ENCODE measurements at places on chromosomes 12 and 14.

DNA sequence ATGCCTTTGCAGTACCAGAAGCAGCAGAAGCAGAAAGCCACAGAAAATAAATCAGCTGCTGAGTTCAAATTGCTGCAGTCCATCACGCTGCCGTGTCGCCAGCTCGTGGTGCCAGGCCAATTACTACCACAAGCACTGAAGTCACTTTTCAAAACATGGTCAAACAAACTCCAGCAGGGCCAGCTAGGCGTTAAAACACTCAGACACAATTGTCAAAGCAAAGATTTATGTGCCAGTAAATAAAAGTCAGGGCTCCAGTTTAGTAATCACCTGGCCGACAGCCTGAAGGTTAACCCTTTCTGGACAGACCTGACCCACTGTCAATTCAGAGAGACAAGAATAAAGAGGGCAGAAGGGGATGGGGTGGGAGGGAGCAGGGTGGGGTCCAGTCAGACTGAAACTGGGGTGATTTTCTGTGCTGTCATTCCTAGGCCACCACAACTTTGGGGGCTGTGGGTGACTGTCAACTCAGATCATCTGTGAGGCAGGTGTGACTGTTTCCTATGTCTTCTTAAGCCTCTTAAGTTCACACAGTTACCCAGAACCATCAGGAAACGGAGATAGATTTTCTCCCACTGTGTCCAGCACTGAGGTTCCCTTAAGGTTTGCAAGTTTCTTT lies 109.8 kb upstream of the FUT8 start:
- no peak for DNase-seq

DNA sequence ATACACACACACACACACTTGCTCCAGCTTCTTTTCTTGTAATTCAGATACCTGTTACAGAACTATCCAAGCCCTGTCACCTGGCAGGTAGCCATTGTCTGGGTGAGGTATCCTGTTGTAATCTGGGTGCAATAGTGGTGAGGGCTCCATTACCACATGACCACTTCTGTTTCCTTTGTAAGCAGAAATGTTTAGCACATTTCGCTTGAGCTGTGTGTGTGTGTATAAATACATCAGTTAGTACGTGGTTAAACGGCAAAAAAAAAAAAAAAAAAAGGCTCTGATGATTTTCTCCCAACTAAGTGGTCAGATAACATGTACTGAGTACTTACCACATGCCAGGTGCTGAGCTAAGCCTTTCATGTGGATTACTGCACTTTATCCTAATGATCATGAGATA lies 129.3 kb upstream of the SSTR1 start:
- peak; percentile 32 for DNase-seq

DNA sequence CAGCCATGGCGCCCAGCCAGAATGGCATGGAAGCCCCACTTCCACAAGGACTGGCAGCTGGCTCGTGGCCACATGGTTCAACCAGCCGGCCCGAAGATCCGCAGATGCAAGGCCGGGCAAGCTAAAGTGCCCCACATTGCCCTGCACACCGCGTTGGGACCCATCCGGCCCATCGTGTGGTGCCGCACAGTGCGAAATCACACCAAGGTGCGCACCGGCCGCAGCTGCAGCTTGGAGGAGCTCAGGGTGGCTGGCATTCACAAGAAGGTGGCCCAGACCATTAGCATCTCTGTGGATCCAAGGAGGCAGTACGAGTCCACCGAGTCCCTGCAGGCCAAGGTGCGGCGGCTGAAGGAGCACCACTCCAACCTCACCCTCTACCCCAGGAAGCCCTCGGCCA lies 15.9 kb downstream of the CDC42BPB start:
- DNase-seq, result no peak

- no peak for DNase-seq
Observed at GRCh38 chr12:22014783-22015144, 31.3 kb upstream of the CMAS start.

- DNase-seq, result no peak
Observed at GRCh38 chr12:126558219-126558618, 1493.0 kb downstream of the AACS start.

DNA sequence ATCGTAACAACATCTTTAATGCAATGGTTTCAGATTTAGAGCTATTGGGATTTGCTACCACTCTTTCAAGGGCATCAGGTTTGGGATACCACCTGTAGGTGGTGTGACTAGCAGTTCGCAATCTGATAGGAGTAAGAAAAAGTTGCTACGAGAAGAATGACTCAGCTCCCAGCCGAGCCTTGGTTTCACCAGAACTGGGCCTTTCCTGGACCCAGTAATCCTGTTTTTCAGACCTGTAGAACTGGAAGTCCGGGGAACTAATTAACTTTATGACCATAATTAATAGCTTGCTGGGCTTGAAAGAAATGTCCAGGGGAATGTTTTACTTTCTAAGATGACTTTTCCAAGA lies 770 bp downstream of the ABHD4 start:
- peak; percentile 47 for DNase-seq

GRCh38 chr12:14326699-14327098 lies 38.8 kb upstream of the ATF7IP start:
- DNase-seq, result no peak

DNA sequence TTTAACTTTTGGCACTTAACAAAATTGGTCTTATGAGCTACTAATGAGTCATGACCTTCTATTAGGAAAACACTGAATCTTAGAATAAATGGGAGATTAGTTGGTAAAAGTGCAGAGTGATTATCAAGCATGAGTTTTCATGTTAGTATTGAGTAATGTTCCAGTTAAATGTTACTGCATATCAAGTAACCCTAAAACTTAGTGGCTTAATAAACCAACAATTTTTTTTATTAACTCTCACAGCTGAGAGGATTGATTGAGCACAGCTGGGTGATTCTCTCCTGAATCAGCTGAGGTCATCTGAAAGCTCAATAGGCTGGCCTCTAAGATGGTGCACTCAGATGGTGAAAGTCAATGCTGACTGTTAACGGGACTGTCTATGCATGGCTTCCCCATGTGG lies 248.6 kb downstream of the BCL11B start:
- no peak for DNase-seq

- DNase-seq, result no peak
Observed at GRCh38 chr12:66742508-66743367, 63.9 kb upstream of the GRIP1 start.

GRCh38 chr14:92513204-92513965 lies at the start of gene RIN3:
Gene RIN3 (plus strand): TSS chr14:92513781. CDS start chr14:92513933, 152 bp downstream.
- peak; percentile 47 for DNase-seq

GRCh38 chr12:46379352-46379751 lies 6.8 kb upstream of the SLC38A2 start:
- DNase-seq, result no peak

- no peak for DNase-seq
Observed at GRCh38 chr14:32470161-32470715, 141.1 kb downstream of the AKAP6 start.

GRCh38 chr14:61565836-61566536 lies 129.3 kb upstream of the HIF1A start:
- no peak for DNase-seq

GRCh38 chr14:104554088-104554607 lies 25.4 kb upstream of the C14orf180 start:
- no peak for DNase-seq

- no peak for DNase-seq
Observed at GRCh38 chr14:47240748-47241437, 434.5 kb downstream of the MDGA2 start.

DNA sequence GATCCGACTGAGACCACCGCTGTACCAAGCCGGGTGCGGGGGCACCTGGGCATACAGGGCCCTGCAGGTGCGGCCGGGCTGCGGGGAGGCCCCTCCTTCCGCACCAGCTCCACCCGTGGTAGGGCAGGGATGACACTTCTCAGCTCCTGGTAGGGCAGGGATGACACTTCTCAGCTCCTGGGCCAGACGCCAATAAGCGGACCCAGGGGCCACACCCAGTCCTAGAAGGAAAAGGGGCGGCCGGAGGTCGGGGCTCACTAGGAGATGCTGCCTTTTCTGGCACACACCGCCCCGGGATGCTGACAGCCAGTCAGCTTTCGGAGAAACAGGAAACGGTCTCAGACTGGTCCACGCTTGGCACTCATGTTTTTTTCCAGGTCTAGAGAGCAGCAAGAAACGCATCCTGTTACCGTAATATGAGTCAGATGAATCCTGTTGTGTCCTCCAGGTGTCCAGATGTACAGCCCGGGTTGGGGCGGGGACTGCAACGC lies 34.8 kb downstream of the NFKBIA start:
- no peak for DNase-seq

- DNase-seq, result no peak
Observed at GRCh38 chr12:68370006-68370590, 37.9 kb upstream of the MDM1 start.

DNA sequence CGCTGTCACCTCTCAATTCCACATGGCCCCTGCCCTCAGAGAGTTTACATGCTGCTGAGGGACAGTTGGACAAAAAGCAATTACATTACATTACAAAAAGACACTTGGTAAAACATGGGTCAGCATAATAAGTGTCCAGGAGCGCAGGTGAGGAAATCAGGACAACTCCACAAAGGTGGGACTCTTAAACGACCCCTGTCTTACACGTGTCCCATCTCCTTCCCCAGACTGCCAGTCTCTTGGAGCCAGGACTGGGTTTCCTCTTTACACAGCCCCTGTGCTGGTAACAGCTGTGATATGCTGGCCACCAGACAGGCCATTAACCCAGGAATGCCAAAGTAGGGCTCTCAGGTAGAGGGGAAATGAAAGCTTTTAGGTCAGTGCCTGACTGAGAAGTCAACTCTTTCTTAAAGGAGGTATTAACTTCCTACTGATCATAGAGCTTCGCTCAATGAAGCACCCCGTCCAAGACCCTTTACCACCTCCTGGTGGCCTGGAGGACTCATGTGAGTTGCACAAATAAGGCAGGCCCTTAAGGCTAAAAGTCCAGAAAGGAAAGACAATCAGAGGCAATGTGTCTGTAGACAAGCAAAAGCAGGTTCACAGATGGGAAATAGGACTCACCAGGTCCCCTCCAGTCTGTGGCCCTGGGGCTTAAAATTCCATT lies 55.5 kb downstream of the ANO2 start:
- DNase-seq, result no peak

DNA sequence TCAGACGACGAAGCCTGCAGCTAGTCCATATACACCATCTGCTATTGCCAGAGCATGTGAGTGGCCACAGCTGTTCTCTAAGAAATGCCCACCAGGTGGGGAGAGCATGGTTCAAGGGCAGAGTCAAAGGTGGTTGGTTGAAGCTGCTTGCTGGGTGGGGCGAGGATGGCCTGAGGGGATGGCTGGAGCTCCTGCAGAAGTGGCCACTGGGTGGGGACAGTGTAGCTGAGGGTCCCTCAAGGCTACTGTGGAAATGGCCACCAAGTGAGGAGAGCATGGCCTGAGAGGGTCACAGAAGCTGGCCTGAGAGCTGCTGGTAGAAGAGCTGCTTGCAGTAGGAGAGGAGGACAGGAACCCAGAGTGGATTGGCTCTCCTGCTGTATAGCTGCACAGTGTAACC lies 102.4 kb downstream of the AACS start:
- DNase-seq, result no peak

GRCh38 chr12:92863251-92863650 lies 65.8 kb downstream of the EEA1 start:
- no peak for DNase-seq

DNA sequence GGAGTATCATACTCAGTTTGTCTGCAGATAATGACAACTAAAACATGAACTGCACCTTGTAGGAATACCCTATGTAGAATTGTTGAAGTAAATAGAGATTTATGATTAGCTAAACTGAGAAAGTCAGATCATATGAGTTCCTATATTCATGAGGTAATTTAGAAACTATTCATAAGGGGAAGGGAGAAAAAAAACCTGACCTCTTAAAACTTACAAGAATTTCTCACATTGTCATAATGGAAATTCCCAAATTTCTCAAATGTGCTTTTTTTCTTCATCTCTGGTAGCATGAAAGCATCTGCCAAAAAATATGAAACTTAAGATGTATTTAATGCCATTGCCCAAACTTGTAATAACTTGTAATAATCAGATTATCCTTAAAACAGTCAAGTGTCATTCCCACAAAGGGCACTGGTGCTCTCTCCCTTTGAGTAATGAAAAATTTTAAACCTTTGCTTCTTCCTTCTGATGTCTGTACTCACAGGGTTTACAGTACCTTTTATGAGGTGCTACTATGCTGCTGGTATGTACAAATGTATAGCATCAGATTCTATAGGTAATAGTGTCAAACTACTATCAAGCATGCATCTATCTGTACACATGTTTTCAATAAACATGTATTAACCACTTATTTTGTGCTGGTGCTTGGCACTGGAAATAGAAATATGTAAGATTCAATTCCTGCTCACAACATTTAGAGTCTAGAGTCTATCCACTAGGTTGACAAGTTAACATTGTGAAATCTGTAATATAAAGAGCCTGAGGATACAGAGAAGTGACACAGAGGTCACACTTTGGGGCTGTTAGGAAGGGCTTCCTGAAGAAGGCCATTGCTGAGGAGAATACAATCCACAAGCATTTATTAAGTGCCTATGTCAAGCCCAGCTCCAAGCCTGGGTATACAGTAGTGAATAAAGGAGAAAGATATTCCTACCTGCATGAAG lies 17.4 kb upstream of the DRAM1 start:
- no peak for DNase-seq

DNA sequence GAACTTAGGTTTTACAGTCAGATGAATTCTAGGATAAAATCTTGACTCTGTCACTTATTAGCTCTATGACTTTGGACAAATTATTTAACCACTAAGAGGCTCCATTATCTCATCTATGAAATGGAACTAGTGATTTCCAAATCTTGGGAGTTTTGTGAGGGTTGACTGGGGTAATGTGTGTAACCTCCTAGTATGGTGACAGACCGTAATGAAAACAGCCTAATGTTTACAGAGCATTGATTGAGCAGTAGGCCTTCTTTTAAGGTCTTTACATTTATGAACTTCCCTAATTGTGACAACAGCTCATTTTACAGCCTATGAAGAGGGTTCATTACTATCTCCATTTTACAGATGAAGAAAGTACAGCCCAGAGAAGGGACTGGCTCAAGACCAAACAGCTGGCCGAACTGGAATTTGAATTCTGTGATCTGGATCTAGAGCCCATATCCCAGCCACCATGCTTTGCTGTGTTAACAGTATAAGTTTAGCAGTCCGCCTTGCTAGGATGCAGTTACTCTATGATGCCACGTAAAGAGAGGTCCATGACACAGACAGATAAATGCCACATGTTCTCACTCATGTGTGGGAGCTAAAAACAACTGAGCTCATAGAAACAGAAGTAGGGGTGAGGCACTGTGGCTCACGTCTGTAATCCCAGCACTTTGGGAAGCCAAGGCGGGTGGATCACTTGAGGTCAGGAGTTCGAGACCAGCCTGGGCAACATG lies 9.1 kb upstream of the FBXL14 start:
- no peak for DNase-seq

- no peak for DNase-seq
Observed at GRCh38 chr14:58082011-58082410, 70.0 kb downstream of the ARMH4 start.
